ENCODE measurements at places on chromosomes 5 and 9. TPM values are rescaled to one million over a fixed set of nuclear protein-coding genes. Genes with fewer than 3 reads are reported as not detected.

CARD9 gene
- 8.2 TPM for total RNA-seq

NFIB gene
- 30.1 TPM for total RNA-seq

GPR150 gene
- not detected for total RNA-seq

IL4 gene
- not detected for total RNA-seq

NOXA1 gene
- total RNA-seq = 28.8 TPM

GPX8 gene
- total RNA-seq = 26.1 TPM

MAMDC2 gene
- total RNA-seq = 27.8 TPM

GALNT10 gene
- total RNA-seq = 76.4 TPM

SVEP1 gene
- total RNA-seq = 9.8 TPM

LCN12 gene
- total RNA-seq = 0.73 TPM

GABRP gene
- not detected for total RNA-seq

All from stomach (tissue), 19 donors.